Activated T-helper 1 cell treated with anti-CD3 and anti-CD28 coated beads, Interleukin-2, amount 50 U/mL, for 16 hours (primary cell): ENCODE measurements at places on chromosomes 6 and 20.

- no peak for DNase-seq
Observed at GRCh38 chr6:106899697-106900096, 74.8 kb downstream of the CD24 start.

GRCh38 chr6:156808287-156808686 is 31.1 kb downstream of the ARID1B start:
- no peak for DNase-seq

DNA sequence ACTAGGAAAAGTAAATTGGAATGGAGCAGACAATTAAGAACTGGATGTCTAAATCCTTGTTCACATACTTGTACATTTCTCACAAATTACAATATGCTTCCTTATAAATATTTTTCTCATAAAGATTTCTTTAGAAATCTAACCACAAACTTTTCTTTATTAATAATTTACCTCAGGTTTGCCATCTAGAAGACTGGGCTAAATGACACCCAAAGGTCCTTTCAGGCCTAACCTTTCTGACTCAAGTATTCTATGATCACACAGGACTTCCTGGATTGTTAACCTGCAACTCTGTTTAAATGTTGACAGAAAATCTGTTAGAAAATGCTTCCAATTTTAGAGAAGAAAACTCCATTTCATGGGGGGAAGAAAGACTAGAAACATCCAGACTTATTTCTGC is 330.5 kb upstream of the MAP3K7 start:
- DNase-seq = no peak

- no peak for DNase-seq
Observed at GRCh38 chr6:130766239-130767144, 60.7 kb upstream of the SMLR1 start.

- DNase-seq = no peak
Observed at GRCh38 chr6:105618247-105618646, 215.4 kb upstream of the PREP start.

GRCh38 chr20:49313283-49313682 is 35.4 kb upstream of the ZNFX1 start:
- DNase-seq = no peak

GRCh38 chr20:58268421-58268821 is 40.0 kb upstream of the ANKRD60 start:
- DNase-seq = no peak

DNA sequence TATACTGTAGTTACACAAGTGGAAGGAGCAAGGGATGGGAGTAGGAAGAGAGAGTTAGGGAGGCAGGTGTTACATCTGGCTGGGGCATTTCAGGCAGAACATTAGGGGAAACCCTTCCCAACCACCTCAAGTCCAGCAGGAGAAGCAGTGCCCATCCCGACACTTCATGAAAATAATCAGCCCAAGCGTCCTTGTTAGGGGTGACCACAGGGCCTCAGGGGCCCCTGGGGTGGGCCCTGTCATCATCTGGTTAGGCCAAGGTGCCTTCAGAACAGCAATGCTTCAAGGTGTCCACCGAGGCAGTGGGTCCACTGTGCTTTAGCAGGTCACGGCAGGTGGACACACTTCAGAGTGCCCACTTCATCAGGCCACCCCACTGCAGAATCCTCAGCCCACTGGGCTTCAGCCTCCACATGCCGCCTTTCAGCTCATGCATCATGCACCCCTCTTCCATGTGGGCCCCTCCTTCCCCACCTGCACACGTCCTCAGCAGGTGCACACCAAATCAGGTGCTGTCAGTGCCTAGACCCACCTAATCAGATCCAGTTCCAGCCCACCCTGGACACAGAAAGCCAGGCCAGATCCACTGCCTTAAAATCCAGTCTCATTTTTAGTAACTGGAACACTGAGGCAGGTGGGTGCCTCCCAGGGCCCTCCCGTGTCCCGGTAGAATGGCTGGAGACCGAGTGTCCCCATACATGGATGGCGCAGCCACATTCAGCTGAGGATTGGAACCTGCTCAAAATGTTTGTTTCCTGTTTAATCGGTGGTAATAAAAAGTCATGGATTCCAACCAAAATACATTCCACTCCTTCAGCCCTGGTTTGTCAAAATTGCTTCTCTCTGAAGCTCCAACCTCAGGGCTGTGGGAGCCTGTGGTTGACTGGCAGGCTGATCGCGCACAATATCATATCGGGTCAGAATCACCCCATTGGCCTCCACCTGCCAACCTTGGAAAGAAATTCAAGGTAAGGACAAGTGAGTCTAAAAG is 99.5 kb downstream of the ANKRD60 start:
- no peak for DNase-seq

- no peak for DNase-seq
Observed at GRCh38 chr6:43877463-43878126, 107.6 kb downstream of the VEGFA start.

DNA sequence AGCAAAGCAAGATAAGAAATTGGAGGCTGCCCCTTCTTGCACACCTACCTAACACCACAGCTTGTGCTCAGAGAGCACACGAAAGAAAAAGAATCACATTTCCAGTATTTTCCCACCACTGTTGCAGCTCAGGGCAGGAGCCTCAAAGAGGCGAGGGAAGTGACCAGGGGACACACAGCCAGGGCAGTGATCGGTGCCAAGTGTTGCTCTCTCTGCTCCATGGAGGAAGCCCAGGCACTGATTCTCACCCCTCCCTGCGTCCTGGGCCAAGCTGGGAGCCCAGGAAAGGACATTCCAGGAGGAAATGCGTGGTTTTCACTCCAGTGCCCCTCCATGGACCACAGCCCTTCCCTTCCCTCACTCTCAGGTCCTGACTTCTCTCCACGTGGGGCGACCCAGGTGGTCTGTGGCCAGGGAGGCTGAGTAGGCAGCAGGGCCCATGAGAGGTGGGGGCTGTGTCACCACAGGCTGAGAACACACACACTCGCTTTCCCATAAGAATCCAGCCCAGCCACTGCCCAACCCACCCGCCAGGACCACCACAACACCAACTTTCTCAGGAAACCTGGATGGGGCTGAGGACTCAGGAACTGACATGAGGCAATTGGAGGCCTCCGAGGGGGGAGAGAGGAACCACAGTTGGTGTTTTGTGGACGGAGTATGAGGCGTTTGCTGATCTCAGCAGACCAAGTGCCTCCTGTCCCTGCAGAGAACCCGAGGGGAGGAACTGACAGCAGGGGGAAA is 81.7 kb upstream of the MAFB start:
- no peak for DNase-seq

GRCh38 chr6:150940941-150941340 is 75.4 kb downstream of the MTHFD1L start:
- DNase-seq = no peak

DNA sequence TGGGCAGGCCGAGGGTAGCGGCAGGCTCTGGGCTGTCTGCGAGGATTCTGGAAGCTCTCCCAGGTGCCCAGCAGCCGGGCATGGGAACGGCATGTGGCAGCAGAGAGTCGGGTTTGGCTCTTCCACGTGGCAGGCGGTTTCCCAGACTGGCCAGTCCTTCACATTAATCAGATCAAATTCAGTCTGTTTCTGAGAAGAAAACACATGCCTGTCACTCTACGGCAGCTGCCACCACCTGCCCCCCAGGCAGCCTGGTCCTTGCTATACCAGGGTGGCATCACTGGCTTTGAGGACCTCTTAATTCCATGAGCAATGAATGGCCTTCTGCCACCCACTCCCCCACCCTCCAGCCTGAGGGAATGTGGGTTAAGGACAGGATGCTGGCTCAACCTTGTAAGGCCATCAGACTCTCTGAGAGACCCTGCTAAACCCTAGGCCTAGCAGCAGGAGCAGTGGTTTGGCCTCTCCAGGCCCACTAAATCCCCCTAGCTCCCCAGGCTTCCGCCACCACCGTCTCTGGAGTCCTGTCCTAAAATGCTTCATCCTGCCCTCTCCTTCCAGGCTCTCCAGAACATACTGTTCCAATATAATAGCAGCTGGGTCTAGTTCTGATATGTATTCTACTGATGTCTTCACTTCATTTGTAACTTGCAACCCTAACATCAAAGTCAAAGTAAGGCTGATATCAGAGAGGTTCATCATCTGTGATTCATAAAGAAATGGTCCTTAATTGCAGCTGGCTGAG is 47.8 kb downstream of the PLCG1 start:
- no peak for DNase-seq

GRCh38 chr6:25793970-25794369 is 37.9 kb downstream of the SLC17A1 start:
- no peak for DNase-seq

GRCh38 chr20:18254615-18255014 is 33.7 kb upstream of the ZNF133 start:
- DNase-seq = no peak

DNA sequence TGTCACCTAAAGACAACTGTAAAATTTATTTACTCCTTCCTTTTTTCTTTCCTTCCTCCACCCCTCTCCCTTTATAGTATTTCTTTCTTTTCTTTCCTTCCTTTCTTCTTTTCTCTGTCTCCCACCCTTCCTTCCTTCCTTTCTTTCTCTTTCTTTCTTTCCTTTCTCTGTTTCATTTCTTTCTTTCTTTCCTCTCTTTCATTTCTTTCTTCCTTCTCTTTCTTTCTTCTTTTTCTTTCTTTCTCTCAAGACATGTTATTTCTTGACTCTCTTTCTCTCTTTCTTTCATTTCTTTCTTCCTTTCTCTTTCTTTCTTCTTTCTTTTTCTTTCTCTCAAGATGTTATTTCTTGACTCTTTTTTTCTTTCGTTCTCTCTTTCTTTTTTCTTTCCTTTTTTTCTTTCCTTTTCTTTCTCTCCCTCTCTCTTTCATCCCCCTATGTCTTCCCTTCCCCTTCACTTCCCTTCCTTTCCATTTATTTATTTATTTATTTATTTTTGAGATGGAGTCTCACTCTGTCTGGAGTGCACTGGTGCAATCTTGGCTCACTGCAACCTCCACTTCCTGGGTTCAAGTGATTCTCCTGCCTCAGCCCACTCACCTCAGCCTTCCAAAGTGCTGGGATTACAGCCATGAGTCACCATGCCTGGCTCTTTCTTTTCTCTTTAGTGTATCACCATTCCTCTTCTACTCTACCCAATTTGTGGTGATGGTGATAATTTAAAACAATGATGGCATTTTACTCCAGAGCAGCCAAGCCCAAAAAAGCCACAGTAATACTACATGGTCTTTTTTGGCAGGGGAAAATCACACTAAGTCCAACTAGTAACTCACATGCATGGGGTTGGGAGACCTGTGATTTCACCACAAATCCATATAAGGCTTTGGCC is 188.2 kb downstream of the ADGRG6 start:
- no peak for DNase-seq

DNA sequence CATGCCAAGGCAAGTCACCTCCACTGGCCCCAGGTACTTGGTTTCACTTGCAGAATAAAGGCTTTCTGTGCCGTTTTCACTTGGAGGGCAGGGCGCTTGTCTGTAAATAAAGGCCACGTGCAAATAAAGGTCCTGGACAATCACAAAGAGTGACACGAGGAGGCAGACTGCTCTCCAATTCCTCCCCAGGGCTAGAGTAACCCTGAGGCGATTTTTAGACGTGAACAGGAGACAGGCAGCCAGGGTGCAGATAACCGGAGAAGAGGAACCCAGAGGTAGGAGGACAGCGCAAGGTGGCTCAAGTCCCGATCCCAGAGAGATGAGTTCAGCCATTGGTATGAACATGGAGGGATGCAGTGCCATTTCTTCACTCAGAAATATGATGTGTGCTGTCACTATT is 327.4 kb downstream of the KIF16B start:
- DNase-seq = no peak

GRCh38 chr6:122082370-122082769 is 317.1 kb upstream of the HSF2 start:
- DNase-seq = no peak

DNA sequence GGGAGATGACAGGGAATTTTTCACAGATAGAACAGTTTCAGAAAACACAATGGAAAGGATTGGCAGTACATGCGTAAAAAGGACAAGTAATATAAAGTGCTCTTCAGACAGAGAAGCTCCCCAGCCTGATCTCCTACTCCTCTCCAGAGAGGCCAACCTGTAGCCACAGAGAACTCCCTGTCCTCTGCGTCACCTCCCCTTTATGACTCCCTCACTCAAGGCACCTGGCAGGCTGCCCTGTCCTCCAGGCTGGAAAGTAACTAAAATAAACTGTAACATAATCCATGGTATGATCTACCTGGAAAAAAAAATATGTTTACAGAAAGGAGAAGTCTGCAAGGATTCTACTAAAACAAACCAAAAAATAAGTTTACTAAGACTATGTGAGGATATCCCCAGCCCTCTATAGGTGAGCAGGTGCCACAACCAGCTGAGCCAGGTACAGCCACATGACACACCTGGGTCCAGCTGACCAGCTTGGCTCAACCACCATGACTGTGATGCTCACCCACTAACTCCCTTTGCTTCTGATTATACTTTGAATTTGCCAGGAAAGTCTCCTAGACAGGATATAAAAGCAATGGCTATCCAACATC is 29.2 kb downstream of the MBOAT1 start:
- DNase-seq = no peak
